ENCODE measurements at places on chromosomes 11 and 22. TPM values are rescaled to one million over a fixed set of nuclear protein-coding genes. Genes with fewer than 3 reads are reported as not detected.

The OR51B4 gene
- polyA plus RNA-seq = not detected

The VPREB1 gene
- polyA plus RNA-seq = 0.28 TPM

The DAGLA gene
- polyA plus RNA-seq = 2.6 TPM

The SLC22A8 gene
- polyA plus RNA-seq = 48.1 TPM
